GM12891 (cell line): ENCODE measurements at places on chromosomes 3 and 15.

- DNase-seq, result peak; percentile 46
Observed at GRCh38 chr3:195139091-195139875, 131.7 kb downstream of the XXYLT1 start.

- DNase-seq, result no peak
Observed at GRCh38 chr3:60577601-60578000, 673.7 kb downstream of the FHIT start.

- no peak for DNase-seq
Observed at GRCh38 chr15:58525991-58526421, 94.2 kb downstream of the LIPC start.

GRCh38 chr3:42036483-42036823, 54.7 kb upstream of the TRAK1 start:
- no peak for DNase-seq

DNA sequence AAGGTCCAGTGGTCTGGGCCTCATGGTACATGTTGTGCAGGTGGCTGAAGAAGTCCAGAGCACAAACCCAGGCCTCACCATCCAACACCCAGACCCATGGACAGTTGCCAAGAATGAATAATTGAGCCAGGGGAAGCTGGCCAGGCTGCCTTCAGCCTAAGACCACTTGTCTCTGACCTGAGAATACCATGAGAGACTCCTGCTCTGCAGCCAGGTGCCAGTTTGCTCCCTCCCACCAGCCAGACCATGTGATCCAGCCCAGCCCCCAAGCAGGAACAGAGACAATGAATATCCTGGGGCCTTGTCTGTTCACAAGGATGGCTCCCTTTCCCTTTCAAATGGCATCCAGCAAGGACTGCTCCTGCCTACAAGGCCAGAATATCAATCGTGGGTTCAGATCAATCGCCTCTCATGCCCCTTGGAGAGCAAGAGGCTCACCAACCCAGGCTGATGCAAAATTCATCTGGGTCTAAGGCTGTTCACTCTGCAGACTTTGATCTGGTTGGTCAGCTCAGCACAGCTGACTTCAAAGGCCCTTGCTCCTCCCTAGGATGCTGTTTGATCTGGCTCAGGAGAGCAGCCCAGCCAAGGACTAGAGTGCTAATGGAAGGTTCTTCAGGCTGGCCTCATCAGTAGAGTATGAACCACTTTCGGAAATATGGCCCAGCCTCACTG, 13.4 kb downstream of the TRAIP start:
- no peak for DNase-seq

- no peak for DNase-seq
Observed at GRCh38 chr15:36926427-36926825, 173.9 kb downstream of the MEIS2 start.

GRCh38 chr15:75649045-75649761, 1.5 kb downstream of the SNX33 start:
- DNase-seq, result no peak
